ENCODE measurements at places on chromosomes 16 and 17.

DNA sequence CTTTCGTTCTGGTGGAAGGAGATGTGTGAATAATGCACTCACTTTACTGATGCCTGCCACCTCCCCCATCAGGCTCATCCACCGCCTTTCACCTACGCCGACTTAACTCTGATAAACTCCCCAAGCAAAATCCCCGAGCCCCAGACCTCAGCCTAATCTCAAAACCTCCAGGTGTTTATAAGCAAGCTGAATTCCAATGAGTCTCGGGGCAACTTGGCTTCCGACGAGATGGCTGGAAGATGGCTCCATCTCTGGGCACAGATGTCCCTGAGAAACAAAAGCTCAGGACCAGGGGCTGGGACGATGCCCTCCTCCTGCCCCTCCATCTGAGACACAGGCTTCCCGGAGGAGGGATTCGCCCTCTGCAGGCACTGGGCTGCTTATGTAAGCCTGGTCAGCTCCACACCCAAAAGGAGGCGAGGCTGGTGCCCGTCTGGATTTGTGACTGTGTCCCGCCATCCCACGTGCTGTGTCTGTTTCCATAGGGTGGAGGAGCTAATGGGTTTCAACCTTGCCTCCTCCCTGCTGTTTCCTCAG is 386.4 kb upstream of the TNRC6C start:
- no peak for DNase-seq

DNA sequence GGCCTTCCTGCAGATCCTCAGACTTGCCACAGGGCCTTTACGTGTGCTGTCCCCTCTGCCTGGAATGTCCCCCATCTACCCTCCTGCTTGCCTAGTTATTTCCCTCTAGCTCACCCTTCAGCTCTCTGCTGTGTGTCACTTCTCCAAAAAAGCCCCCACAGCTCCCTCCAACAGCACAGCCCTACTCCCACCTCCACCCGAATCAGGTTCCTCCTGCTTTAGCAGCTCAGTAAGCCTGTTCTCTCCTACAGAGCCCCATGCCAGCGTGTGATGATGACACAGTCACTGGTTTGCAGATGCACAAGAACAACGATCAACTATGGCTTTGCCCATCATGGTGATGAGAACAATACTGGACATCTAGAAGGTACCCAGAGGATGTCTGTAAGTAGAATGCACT is 7.1 kb upstream of the SAMD14 start:
- no peak for DNase-seq

GRCh38 chr16:10485698-10486382 is 94.6 kb downstream of the EMP2 start:
- DNase-seq, result no peak

DNA sequence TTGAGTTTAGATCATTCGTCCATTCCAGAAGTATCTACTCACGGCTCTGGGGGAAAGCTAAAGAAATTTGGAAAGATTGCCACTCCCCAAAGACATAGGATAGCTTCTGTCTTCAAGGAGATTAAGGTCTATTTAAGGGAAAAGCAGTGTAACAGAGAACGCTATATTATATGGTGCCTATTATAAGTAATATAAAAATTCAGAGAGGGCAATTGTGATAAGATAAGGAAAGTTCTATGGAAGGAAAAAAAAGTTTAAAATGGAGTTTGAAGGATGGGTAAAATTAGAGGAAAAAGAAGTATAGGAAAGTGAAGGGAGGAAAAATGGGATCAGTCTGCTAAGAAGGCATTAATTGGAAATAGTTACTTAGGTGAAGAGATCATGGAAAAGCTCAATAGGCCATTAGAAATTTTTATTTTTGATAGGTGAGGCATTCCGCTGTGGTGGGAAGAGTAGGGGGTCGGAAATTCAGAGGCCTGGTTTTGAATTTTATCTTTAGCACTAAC is 690 bp upstream of the CDC27 start:
- no peak for DNase-seq

DNA sequence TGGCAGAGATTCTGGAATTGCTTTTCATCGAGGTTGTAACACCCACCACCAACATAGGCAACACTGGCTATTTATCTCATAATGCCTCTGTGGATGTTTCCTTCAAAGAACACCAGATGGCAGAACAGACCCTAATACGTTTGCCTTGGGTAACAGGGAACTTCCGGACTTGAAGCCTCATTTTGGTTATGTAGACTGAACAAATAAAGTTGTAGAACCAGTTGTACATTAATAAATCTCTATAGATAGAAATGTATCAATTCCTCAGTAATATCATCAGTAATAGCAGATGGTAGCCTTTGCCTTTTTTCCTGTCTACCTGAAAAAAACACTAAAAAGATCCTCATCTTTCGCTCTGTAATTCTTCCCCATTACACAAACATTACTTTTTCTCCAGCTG is 25.9 kb upstream of the APOH start:
- DNase-seq, result peak; percentile 61

DNA sequence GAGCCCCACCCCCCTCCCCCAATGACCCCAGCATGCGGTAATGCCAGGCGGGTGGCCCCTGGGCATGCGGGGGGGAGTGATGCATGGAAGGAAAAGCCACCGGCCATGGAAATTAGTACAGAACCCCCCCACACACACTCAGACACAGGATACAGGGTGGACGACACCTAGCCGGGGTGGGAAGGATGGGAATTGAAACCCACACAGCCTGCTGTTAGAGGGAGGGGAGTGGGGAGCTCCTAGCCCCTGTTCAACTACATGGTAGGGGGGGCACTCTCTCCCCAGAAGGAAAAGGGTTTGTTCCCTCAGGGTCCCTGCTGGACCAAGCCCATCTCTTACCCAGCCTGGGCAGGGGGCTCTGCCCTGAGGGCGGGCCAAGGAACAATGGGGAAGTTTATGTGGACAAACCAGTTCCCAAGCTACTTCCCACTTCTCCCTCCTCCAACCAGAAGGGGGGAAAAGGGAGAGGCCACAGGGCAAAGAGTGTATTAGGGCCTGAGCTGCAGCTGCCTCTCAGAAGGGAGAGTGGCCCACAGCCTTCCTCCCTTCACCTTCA is 5.2 kb downstream of the TMUB2 start:
- no peak for DNase-seq

DNA sequence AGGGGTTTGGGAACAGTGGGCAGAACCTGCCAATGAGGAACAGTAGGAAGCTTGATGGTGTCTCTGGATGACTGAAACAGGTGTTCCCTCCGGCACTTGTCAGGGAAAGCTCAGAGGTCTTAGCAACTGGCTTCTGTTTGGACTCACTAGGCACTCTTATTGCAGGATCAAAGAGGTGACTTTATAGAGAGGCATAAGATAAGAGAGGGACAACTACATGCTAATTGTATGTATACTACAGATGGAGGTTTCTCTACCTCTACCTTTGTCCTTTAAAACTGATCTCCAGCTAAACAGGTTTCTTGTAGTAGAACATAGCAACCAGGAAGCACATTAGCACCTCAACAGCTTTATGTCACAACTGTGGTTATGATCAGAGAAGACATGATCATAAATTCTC is 7.6 kb downstream of the CNTD1 start:
- DNase-seq, result no peak

All from hindlimb muscle (tissue), 1 donor.